ENCODE measurements at places on chromosomes 2 and 18.

- no peak for DNase-seq
Measured at GRCh38 chr18:55346961-55347740, 240.8 kb downstream of the TCF4 start.

DNA sequence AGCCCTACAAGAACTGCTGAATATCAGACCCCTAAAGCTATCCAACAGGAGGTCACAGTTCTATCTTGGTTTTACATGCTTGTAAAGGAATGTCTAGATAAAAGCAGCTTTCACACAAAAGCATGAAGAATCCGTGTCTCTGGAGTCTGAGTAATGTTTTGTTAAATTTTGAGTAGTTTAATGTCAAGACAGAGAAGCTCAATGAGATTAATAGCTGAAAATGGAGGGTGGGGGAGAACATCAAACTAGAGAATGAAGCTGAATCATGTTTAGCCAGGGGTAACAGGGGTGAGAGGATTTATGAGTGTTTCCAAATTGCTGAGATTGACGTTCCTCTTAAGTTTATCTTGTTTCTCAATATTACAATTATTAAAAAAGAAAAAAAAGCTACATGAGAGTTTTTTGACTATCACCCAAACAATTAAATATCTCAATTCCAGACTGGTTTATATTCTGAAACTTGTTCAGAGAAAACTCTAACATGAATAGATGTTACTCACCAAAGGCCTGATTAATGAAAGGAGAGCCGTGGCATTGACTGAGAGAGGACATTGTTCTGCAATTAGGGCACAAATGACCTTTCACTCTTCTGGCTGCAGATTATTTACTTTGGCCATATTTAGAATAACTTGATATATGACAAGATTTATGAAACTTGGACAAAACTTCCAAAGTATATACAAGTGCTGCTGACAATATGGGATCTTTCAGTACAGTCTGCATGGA, 266.4 kb upstream of the ETAA1 start:
- DNase-seq = no peak

DNA sequence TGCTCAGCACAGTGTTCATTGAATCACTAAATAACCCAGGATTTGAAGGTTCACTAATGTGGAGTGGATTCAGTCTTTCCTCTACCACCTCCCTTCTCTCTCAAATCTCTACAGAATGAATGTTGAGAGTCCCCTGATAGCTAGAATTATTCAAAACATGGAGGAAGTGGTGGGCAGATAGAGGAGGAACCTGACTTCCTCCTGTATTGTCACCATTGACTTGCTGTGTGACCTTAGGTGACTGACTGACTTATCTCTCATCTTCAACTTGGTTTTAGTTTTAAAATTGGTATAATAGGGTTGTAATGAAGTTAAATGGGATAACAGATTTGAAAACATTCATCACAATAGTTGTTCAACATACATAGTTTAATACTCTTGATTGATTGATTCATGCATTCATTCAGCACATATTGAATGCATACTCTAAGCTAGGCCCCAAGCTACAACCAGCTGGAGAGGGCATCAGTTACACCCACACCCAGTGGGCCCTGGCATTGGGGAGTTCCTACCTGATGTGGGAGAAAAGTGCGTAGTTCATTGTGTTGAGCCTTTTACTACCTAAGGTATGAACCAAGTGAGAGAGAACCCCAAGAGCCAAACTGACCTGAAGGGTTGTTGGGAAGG, 96.0 kb downstream of the WDR7 start:
- DNase-seq = no peak

- DNase-seq = no peak
Measured at GRCh38 chr2:19762142-19762541, 139.6 kb downstream of the TTC32 start.

GRCh38 chr2:164881524-164881923, 39.9 kb upstream of the COBLL1 start:
- DNase-seq = no peak

- DNase-seq = no peak
Measured at GRCh38 chr2:38264396-38265221, 112.5 kb downstream of the ATL2 start.

- no peak for DNase-seq
Measured at GRCh38 chr2:46422717-46423394, 56.5 kb upstream of the TMEM247 start.

GRCh38 chr2:133541376-133541775, 26.9 kb downstream of the NCKAP5 start:
- DNase-seq = no peak

DNA sequence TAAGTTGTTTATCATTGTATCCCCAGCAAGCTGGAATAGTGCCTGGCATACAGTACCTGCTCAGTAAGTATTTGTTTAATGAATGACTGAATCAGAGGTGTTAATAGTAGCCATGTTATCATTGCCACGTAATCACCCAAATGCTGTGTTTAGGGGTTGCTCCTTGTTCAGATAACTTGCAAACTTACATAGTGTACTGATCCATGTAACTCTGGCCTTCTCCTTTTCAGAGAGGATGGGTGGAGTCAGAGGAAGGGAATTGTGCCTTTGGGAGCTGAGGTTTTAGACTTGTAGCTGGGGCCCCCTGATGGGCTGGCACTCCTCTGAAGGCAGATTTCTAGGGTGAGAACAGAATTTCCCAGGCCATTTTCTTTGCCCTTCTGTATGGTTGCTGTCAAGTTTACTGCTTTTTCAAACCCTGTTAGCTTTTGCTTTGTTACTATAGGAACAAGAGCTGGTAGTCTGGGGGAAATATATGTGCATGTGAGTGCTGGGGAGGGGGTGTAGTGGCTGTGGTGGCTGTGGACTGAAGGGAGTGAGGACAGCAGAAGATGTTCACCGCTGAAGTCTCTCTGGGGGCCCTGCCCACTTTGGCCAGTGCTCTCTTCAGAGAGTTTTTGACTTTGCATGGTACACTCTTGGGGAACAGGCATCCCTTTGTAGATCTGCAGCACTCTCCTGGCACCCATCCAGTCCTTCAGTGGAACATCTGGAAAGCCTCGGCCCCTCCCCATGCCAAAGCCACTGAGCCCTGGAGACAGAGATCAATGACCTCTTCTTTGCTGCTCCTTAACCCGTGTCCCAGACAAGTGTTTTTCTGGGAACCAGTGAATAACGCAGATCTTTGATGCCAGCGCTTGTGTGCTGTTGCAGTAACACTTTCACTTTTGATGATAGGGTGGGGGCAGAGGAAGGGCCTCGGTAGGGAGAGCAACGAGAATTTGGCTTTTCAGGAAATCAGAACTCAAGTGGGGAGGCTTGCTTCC, 209.0 kb downstream of the PRKCE start:
- no peak for DNase-seq

DNA sequence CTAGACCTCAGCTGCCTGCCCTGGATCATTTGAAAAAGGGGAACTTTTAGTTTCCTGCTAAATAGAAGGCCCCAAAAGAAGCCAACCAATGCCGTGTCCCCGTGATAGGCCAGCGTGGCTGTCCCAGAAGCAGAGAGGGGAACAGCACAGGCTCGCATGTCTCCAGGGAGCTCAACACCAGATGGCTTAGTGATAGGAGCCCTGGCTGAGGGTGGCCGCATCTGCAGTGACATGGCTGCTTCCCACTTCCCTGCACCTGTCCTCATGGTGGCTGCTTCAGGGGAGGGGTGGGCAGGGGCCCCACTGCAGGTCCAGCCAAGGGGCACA, 79.6 kb downstream of the MBP start:
- no peak for DNase-seq

DNA sequence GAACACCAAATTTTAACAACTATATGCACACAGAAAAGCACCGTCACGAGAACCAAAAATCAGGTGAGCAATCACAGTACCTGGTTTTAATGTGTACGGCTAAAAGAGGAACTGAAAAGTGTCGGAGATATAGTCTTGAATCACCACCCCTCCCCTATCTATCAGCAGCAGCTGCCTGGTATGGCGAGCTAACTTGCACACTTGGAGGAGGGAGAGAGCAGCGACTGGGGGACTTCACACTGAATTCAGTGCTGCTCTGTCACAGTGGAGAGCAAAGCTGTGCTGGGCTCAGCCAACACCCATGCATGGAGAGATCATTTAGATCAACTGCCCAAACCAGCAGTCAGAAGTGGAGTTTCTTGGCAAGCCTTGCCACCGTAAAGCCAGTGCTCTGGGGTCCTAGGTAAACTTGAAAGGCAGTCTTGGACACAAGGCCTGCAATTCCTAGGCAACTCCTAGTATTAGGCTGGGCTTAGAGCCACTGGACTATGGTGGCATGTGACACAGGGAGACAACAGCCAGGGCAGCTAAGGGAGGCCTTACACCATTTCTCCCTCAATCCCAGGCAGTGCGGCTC, 89.2 kb upstream of the CD226 start:
- DNase-seq = no peak

DNA sequence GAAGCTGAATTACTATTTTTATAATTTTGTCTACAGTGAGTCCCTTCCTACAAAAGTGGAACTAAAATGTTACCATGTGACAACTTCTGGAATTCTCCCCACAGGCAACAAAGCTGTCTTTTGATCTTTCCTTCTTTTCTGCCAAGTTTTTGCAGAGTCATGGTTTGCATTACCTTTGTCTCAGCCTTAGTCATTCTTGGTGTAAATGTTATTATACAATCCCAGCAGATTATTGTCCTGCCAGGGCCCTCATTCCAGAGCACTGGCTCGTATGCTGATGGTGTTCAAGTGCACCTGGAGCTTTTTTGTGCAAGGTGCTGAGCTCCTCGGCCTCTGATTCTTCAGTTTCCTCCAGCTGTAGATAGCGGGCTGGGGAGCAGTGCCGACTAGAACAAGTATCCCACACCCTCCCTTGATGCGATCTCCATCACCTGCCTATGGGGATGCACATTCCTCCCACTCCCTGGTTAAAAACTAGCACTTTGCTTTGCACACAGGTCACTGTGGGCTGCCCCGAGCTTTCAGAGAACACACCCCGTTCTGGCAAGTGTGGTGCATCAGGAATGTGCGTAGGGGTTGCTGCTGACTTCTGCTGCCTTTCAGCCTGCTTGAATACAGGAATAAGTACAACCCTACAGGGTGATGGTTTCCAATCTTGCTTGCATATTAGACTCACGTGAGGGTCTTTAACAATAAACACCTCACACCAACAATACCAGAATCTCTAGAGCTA, 263.6 kb downstream of the RNF144A start:
- DNase-seq = no peak

- DNase-seq = no peak
Measured at GRCh38 chr2:230346921-230347533, 20.0 kb downstream of the SP140L start.

DNA sequence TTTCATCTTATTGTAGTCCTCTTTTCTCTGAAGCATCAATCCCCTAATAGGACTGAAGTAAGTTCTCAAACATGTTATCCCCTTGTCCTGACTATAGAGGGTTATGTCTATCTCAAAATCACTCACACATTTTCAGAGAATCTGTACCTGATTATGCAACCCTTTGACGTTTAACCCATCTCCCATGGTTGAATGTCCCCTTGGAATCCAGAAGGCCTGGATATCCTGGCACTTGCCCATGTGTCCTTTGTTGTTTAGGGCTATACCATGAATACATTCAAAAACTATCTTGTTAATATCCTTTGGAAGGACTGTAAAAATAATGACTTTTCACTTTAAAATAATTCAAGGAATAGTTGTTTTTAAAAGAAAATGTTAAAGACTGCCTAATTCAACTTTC, 66.3 kb upstream of the PSMD14 start:
- DNase-seq = no peak

DNA sequence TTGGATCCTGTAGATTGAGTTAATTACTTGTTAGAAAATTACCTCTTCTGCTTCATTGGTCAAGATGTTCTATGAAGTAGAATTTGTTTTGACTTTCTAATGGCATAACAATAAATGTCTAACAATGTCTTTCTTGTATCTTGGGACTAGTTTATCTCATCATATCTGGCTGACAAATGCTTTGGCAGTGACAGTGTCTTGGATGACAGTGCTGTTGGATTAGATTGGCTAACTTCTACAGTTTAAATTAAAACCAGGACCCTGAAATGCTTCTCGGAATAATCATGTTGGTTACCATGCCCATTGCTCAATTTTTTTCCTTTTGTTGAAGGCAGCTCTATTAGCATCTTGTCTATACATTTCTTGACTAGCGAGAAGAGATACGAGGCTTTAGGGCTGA, 176.9 kb downstream of the PARD3B start:
- DNase-seq = no peak

DNA sequence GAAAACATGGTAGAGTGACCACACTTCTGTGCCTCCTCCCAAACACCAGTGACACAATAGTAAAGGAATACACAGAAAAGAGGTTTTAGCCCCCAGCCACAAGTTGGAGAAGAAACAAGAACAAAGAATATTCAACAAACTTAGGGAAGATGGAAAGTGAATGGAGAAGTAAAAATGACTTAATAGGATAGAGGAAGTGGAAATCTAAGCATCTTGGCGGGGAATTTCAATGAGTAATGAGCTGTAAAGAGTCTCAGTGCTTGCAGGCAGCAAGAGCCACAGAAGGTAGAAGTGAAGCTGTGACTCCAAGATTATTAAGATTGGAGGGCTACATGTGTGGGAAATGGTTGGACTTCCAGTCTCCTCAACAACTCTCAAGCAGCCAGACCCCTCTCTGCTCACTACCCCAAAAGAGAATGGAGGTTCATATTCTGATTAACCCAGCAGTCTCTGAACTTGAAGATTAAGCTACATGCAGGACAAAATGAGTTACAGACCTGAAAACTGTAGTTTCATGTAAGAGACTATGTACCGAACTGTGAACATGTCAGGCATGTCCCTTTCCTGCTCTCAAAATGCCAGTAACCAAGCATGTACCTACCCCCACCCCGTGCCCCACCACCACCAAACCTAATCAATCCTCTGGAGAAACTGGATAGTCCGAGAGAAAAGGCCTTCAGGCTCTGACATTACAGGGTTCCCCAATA, 16.9 kb upstream of the HNRNPLL start:
- DNase-seq = no peak

- no peak for DNase-seq
Measured at GRCh38 chr2:139495851-139496250, 715.7 kb upstream of the NXPH2 start.

- no peak for DNase-seq
Measured at GRCh38 chr2:237786936-237787335, 11.6 kb upstream of the RBM44 start.

DNA sequence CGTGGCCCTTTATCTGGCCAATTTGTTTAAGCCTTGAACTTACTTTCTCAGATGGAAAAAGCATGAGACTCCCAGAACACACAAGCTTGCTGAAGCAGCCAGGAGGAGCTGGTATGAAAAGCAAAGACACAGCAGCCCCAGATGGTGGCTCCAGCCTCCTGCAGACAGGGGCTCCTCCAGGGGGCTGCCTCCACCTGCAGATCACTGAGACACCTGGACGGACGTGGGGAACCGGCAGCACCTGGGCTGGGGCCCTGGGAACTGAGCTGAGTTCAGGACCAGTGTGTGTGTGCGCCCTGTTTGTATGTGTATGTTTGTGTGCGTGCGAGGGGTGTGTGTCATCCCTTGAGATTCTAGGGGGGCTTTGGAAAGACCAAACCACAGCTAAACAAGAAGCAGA, 8.6 kb downstream of the CYS1 start:
- no peak for DNase-seq

- no peak for DNase-seq
Measured at GRCh38 chr2:60739156-60739555, 16.9 kb upstream of the PAPOLG start.

DNA sequence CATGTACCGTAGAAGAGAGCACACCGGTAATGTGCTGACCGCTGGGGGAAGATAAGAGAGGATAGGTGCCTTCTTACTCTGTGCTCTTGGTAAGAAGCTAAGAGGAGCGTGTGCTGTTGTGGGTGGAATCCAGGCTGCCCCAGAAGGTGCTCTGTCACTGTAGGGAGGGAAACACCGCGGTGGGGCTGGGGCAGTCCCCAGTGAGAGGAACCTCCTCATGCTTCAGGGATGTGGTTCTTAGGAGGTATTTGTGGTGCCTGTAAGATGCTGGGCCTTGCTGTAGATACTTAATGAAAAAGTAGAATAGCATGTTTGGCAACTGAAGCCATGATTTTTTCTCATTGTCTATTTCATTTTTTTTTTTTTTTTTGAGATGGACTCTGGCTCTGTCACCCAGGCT, 1.1 kb downstream of the COLEC11 start:
- no peak for DNase-seq

All from breast epithelium (tissue), 4 donors.